ENCODE measurements at places on chromosomes 13 and 19.

- peak; percentile 45 for DNase-seq
These were observed 207.8 kb downstream of the DCLK1 start for GRCh38 chr13:35923347-35923746.

GRCh38 chr19:408441-408901 lies 476 bp downstream of the C2CD4C start:
- DNase-seq = no peak

DNA sequence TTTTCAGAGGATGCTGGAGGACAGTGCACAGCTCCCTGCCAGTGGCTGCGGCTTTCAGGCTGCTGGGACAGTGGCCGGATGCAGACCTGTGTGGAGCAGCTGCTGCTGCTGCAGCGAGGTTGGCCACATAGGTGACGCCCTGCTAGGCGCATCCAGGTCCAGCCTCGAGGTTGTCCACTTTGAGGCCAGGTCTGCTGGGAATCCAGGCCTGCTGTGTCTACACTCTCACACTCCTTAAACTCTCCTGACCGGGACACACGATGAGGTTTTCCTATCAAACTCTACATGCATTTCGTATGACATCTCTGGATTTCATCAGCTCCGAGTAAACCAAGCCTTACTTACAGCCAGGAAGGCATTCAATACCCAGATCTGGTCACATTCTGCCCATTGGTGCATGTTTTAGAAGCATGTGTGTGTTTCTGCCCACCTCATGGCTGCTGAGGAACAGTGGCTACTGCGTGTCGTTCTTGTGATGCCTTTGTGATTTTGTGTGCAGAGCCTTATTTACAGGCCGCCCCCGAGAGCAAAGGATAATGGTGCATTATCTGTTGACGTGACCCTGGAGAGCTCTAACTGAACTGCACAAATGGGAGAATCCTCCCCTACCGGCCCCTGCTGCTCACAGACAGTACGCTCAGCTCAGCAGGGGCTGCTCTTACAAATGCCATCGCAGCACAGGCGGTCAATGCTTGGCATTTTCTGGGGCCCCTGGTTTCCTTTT lies 12.3 kb upstream of the MCF2L start:
- DNase-seq = no peak

GRCh38 chr13:38042771-38043170 lies 173.2 kb upstream of the TRPC4 start:
- DNase-seq = no peak

- no peak for DNase-seq
These were observed 575.9 kb downstream of the MYO16 start for GRCh38 chr13:109205315-109205714.

- peak; percentile 67 for DNase-seq
These were observed 5.0 kb downstream of the PBX4 start for GRCh38 chr19:19613506-19613905.

- DNase-seq = no peak
These were observed 41.5 kb downstream of the ZNF682 start for GRCh38 chr19:19997656-19998268.

DNA sequence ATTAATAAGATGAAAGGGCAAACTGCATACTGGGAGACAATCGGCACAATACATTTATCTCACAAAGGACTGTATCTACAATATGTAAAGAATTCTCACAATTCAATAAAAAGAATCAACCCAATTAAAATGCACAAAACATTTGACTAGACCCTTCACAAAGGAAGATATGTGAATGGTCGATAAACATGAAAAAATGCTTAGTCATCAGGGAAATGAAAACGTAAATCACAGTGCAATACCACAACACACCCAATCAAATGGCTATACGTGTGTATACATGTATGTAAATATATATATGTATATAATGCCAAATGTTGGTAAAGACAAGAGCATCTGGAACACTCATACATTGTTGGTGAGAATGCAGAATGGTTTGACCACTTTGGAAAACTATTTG lies 21.9 kb upstream of the RFC3 start:
- no peak for DNase-seq

Measured in mammary epithelial cell (primary cell).